ENCODE measurements at places on chromosomes 16 and 17. TPM values are rescaled to one million over a fixed set of nuclear protein-coding genes. Genes with fewer than 3 reads are reported as not detected.

The ASPA gene
- total RNA-seq, result 0.94 TPM

GRCh38 chr17:51759260-51759659 is 399.3 kb downstream of the CA10 start:
- DNase-seq, result no peak

DNA sequence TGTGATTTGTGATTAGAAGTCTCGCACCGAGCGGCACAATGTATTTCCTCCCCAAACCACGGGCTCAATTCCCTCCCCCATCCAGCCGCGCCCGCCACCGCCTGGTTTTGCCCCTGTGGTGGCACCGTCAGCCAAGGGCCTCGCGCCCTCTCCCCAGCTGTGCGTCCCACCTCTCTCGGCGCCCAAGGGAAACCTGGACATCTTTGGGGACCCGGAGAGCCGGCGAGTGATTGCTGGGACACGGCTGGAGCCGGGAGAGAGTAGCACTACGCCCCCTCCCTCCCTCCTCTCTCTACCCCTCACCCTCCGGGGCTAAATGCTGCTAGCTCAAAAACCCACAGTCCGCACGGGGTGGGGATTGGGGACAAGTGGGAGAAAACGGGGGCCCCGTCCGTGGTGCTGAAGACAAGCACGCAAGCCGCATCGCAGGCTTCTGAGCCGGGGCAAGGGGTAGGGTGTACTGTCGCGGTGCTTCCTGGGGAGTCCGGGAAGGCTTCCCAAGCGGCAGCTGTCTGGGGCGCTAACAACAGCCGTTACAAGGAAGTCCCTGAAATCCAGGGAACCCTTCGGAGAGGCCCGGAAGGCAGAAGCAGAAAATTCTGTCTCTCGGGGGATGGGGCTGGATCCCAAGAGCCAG is 1.4 kb downstream of the CBLN1 start:
- no peak for DNase-seq

GRCh38 chr16:268141-269053 is 7.3 kb downstream of the RGS11 start:
- no peak for DNase-seq

GRCh38 chr16:35750157-35750689 is 2290.8 kb downstream of the TP53TG3F start:
- DNase-seq, result no peak

GRCh38 chr16:12025472-12025871 is 48.9 kb downstream of the SNX29 start:
- no peak for DNase-seq

- DNase-seq, result no peak
Observed at GRCh38 chr16:52466994-52467393, 79.9 kb downstream of the TOX3 start.

DNA sequence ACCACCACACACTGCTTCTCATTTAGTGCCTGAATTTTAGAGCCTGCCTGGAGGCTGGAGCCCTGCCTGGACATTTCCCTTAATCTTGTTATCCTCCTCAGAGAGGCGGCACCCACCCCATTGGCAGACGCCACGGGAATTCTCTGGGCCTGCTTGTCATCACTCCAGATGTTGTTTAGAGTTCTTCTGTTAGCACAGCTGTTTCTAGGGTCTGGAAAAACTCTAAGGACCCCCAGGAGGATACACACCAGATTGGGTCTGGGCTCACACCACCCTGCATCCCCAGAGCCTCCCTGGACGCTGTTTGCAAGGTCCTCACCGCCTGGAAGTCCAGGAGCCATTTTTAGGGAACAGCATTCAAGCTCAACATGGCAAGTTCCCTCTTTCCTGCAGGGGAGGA is 565 bp upstream of the XAF1 start:
- no peak for DNase-seq

GRCh38 chr17:82615084-82616020 is 32.9 kb downstream of the WDR45B start:
- DNase-seq, result no peak

Data from cardiac septum (tissue), 1 donor.